Mammary epithelial cell (primary cell): ENCODE measurements at places on chromosomes 2 and 18.
A peak's percentile ranks its signal among the peaks of the same experiment; 100 is the strongest.

DNA sequence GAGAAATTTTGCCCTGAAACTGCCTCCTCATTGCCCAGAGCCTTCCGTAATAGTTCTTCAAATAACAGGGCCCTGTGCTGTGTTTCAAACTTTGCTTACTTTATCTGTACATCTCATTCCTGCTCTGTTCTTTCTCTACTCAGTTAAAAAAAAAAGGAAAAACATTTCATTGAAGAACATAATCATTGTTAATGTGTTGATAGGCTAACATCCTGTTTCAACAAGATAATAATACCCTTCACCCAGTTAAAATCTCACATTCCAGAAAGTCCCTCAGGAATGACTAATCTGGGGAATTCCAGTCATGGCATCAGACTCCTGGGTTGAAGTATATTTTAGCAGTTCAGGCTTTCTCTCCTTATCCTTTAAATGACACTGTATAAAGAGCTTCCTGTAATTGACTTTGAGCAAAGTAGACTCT is 45.6 kb upstream of the ITGAV start:
- peak; percentile 96 for DNase-seq

DNA sequence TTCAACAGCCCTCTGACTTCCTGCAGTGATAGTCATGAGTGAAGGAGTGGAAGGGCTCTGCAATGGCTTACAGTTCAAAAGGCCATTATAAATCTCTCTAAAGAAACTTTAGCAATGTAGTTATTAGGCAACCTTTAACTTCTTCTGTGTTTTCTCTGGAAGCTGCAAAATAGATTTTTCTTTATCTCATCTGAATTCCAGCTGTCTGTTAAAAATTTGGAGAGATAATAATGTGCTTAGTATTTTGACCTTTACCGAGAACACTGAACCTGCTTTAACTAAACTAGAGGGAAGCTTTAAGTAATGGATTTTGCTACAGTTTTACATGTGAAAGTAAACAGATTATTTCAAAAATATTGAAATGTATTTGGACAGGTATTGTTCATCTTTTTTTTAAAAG is 847.9 kb downstream of the ERBB4 start:
- DNase-seq: no peak

- peak; percentile 88 for DNase-seq
Measured at GRCh38 chr2:18209934-18210639, 331.6 kb downstream of the KCNS3 start.

- no peak for DNase-seq
Measured at GRCh38 chr2:104853534-104854497, at the start of gene POU3F3. TSS of gene POU3F3 (plus strand) at chr2:104854115. CDS start at chr2:104855511, 1,396 bp downstream.

GRCh38 chr2:38586931-38587330 is 15.8 kb downstream of the HNRNPLL start:
- DNase-seq: no peak

DNA sequence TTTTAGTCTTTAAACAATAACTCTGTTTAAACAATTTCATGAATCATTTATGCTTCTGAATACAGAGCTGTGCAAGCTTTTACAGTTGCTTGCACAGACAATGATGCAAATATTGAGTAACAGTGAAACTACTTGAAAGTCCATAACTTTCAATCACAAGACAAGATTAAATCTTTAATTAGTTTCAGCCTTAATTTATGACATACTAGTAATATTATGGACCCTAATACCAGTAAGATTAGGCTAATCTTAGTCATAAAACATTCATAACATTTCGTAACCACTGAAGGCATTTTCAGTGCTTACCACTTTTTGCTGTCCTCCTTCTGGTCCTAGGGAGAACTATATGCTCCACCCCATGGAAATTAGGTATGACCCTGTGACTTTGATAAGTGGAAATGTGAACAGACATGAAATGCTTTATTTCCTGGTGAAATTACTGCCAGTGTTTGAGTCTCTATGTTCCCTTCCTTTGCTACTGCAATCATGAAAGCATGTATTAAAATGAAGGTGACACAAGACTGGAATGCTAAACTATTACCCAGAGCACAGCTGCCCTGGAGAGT is 1.8 kb upstream of the COBLL1 start:
- DNase-seq: peak; percentile 84

DNA sequence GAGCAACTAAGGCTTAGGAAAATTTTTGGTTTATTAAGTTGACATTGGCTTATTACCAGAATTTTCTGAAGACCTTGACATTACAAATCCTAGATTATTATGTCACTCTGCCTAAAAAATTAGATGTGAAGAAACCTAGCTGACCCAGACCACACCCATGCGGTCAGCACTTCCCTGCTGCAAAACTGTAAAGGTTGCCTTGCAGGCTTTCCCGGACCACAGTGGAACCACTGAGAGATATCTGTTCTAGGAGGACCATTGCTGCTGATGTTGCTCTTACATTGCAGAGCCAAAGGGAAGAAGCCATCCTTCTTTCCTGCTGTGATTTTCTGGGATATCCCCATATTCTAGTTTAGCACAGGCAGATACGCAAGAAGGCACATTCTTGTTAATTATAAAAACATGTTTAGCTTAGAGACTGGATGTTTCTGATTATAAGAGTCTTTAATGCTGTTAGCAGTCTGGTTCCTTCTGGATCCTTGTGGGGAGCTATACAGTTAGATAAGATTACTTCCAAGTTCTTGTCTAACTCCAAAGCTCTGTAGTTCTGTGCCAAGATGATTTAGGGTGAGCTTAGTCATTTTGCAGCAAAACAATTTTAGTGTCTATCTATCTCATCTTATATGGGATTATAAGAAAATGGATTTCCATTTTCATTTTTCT is 70.2 kb downstream of the AOX1 start:
- DNase-seq: no peak

DNA sequence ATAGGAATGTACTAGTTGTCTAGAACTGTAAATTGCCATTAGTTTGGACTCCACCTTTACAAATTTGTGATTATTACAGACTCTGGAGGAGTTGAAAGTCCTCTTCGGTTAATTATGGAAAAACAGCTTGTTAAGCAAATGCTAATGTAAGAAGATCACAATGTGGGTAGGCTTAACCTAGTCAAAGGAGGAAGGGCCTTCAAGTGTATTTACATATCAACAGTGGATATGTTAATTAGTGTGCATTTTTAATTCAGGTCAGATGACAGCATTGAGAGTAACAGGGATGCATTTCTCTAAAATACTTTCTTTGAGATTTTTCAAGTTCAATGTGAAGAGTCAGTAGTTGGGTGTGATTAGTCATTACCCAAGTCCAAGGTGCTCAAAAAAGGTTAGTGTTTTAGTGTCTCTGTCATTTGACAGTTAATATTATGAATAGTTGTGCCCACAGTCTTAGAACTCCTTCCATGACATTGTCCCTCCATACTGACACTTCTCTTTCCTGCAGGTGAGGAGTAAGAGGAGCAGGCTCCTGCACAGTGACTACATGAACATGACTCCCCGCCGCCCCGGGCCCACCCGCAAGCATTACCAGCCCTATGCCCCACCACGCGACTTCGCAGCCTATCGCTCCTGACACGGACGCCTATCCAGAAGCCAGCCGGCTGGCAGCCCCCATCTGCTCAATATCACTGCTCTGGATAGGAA is 28.0 kb downstream of the CD28 start:
- DNase-seq: no peak

DNA sequence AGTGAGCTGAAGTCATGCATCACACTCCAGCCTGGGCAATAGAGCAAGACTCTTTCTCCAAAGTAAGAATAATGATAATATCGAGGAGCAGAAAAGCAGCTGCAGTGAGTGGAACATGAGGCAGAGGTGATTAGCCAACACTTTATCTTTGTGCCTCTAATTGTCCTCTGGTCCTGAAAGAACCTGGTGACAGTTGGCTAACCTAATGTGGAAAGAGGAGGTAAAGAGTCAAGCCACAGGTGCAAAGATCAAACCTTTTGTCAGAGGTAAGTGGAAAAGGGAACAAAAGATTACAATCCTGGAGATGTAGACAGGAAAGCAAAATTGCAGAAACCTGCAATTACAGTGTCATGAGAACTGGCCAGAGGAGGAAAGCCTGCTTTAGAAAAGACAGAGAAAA is 53.5 kb upstream of the LCLAT1 start:
- DNase-seq: no peak

DNA sequence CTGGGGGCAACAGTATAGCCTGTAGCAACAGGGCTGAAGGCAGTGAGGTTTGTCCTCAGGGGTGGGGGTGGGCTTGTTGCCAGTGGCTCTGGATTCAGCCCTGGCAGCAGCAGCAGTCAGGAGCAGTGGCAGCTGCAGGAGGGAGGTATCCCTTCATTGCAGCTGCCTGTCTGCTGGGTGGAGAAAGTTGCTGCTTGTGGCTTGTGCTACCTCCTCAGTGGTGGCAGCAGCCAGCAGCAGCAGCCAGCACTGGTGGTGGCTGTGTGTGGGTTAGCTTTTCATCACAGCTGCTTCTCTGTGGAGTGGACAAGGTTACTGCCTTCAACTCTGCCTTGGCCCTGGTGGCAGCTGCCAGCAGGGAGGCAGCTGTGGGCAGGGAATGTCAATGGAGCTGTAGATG is 94.9 kb downstream of the ARL6IP6 start:
- DNase-seq: no peak

DNA sequence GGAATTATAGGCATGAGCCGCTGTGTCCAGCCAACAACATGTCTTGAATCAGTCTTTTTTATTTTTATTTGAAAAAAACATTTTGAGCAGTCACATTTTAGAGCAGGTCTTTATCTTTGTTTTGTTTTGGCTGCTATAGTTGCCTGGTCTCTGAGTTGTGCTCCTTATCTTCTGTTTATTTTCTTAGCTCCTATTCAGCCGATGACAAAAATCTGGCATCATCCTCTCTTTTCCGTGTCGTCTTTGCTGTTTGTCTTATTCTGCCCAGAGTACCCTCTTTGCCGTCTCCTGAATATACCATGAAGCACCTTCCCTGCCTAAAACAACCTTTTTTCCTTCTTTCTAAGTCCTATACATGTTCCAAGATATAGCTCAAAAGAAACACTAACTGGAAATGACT is 201.1 kb downstream of the THSD7B start:
- no peak for DNase-seq

- DNase-seq: no peak
Measured at GRCh38 chr18:53261241-53261640, 921.2 kb downstream of the DCC start.

DNA sequence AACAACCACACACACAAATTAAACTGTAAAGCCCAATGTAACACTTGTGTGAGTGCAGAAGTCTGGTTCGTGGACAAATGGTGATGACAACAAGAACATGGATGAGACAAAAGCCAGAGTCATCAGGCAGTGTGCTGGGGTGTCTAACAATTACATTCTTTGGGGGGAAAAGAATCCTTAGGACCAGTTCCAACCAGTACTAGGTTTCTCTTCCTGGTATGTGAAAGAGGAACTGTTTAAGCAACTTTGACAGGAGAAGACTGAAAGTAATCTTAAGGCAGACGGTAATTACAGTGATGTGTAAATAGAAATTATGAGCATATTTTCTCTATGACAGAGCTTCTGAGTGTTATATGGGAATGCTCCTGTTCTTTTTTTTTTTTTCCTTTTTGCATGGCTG is 133.4 kb downstream of the AFF3 start:
- DNase-seq: no peak

DNA sequence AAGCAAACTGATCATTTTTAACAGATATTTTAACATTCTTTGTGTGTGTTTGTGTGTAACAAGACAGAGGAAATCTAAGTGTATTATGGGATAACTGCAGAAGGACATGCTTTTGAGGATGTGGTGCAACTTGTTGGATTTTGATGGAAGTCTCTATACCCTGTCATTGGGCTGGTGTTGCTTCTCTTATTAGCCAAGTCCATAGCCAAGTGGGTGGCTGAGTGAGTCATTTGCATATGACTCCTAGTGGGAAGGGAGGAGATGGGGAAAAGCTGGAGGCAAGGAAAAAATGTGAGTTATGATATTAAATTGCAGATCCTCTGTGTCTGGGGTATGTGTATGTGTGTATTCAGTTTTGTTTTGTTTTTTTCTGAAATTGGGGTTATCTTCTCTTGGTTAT is 879.9 kb downstream of the DCC start:
- no peak for DNase-seq

DNA sequence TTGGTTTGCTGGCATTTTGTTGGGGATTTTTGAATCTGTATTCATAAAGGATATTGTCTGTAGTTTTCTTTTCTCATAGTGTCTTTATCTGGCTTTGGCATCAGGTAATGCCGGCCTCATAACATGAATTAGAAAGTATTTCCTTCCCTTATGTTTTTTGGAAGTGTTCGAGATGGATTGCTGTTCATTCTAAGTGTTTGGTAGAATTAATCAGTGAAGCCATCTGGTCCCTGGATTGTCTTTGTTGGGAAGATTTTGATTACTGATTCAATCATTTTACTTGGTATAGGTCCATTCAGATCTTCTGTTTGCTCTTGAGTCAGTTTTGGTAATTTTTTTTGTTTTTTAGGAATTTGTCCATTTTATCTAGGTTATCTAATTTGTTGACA is 22.3 kb downstream of the KIAA1328 start:
- DNase-seq: no peak

DNA sequence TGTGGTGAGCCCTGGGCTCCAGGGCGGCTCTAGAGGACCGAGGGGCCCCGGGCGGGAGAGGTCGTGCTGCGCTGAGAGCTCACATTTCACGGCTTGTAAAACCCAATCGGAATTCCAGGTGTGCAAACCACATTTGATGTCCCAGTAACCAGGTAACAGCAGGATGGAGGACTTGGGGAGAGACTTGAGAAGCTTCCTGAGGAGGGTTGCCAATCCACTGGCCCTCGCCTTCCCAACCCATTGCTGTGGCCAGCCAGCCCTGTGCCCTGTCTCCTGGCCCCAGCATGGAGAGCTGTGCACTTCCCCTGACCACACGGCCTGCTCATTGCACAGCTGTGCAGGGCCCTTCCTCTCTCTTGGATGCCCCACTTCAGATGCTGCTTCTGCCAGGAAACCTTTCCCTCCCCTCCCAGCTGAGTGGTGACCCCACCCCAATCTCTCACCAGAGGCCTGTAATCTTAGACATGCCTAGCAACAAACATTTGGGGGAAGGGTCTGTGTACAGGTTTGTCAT is 39.6 kb downstream of the ASB1 start:
- no peak for DNase-seq
